ENCODE measurements at places on chromosomes 3 and 15. TPM values are rescaled to one million over a fixed set of nuclear protein-coding genes. Genes with fewer than 3 reads are reported as not detected.

DNA sequence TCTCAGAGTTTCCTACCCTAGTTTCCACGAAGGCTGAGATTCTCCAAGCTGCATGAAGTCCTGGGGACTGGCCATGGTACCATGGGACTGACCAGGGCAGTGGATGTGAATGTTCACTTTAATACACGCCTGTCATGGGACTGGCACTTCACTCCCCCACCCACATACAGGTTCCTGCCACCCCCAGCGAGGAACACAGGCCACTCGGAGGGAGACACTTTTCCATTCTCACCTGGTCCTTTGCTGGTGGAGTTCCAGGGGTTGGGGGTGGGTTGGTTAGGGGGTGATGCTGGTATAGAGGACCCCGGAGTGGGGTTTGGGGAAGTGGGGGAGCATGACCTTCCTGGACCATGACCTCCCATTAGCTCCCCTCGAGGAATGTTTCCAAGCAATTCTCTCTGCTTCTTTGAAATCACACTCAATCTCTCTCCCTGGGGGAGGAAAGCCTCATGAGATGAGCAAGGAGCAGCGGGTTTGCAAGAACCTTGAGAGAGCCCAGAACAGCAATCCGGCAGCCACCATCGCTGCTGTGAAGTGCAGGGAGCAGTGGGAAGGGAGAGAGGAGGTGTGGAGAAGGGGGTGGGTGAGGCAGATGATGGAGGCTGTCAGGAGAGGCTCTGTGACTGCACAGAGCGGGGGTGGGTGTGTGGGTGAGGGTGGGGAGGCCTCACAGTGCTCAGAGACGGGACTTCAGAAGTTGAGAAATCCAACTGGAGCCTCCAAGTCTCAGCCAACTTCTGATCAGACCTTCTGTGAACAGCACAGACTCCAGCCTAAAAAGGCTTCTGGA is 69.7 kb downstream of the ADCY5 start:
- DNase-seq: no peak

GRCh38 chr15:34331809-34332208 is 5.8 kb downstream of the SLC12A6 start:
- no peak for DNase-seq

ZKSCAN7 gene
- 10.8 TPM for total RNA-seq

CHCHD6 gene
- 15.9 TPM for total RNA-seq

DZIP1L gene
- total RNA-seq: 32.7 TPM
